Suppressor macrophage treated with lipopolysaccharide for 4 hours (primary cell): ENCODE measurements at places on chromosomes 2 and 18.
A peak's percentile ranks its signal among the peaks of the same experiment; 100 is the strongest.

DNA sequence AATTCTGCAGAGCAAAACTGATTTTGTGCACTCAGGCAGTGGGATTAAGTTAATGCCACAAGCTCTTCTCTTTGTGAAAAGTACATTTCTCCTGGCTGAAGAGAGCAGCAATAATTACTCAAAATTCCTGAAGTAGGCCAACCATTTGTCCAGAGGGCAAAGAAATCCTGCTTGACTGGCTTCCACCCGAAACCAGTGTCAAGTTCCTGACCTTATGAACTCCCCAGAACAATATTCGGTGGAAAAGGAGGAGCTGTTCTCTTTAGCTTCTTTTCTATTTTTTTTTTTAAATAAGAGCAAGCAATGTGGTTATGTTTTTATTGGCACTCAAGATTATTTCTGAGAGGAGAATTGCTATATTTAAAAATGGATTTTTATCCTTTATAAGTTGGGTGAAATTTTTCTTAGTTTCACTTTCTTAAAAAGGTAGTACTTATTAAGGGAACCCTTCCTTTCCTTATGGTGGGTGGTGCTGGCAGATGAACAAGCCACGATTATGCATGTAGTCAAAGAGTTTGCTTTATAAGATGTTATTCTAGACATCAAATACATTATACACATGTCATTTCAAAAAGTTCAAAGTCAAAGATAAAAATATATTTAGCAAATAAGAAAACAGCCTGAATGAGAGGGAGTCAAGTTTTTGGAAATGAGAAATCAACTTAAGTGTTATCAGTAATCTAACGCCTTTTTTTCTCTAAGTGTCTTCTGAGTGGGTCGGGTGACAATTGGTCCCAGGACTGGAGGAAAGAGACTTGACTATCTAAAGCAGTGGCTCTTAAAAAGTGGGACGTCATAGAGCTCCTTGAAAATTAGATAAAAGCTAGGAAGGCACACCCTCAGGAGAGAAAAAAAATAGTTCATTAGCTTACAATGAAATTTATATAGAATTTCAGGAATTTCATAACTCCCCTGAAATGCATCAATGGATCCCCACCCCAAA is 194.5 kb downstream of the IKZF2 start:
- DNase-seq: no peak

DNA sequence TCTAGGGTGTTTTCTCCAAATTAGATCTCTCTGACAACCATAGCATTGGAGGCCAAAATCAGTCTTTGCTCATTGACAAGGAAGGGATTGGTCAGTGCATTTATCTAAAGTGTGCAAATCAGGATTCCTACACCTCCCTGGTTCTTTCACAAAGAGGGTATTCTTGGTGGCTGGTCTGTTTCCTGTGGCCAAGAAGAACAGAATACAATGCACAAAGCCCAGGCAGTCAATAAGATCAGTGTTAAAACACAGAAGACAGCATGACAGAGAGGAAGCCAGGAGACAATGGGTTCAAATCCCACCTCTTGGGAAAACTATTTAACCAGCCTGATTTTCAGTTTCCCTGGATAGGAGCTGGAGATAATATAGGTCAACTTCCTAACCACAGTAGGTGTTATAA is 46.1 kb upstream of the THOC1 start:
- no peak for DNase-seq

DNA sequence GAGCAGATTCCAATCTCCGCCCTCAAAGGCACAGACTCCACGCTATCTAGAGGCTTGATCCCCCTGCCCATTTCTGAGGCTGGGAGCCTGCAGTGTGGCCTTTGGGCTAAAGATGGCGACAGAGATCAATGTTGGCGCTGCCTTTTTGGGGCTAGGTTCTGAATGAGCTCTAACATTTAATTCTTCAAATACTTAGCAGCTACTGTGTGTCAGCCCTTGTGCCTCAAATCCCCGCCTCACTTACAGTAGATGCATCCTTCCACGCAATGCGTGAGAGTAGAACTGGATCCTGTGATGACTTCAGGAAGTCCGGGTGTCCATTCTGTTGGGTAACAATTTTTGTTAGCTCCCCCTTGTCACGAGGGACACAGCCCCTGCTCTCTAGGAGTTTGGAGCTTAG is 12.4 kb downstream of the IL1F10 start:
- DNase-seq: peak; percentile 79

DNA sequence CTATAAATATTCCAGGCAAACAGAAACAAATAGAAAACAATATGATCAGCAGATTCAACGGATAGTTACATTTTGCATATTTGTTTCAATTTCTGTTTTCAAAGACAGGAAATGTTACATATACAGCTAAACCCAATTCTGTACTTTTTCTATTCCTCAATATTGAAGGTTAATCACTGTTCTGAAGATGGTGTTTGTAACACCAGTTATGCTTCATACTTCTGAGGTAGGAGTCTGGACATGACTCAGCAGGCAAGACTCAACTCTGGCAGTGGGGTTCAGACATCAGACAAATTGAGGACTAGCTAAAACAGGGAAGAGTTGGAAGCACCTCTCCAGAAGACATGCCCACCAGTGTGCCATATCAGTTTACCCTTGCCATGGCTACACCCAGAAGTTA is 16.6 kb downstream of the SERPINB13 start:
- DNase-seq: peak; percentile 78

GRCh38 chr2:137638932-137639331 is 325.3 kb upstream of the HNMT start:
- DNase-seq: no peak

GRCh38 chr2:60413814-60414168 is 139.7 kb downstream of the BCL11A start:
- peak; percentile 71 for DNase-seq

DNA sequence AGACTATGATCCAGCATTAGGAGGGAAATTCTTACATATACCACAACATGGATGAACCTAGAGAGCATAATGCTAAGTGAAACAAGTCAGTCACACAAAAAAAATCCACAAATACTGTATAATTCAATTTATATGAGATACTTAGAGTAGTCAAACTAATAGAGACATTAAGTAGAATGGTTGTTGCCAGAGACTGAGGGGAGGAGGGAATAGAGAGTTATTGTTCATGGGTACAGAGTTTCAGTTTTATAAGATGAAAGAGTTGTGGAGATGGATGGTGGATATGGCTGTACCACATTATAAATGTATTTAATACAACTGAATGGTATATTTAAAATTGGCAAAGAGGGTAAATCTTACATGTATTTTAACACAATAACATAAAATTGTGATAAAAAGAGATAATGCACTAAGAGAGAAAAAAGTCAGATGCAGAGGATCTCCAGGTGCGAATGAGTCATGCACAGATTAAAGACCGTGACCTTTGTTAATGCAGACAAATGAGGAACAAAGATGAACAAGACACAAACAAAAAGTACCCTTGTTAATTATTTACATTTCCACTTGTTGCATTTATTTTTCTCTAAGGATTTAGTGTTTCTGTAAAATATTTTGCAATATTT is 541.7 kb upstream of the MEX3C start:
- no peak for DNase-seq

- DNase-seq: no peak
Observed at GRCh38 chr2:215756346-215756730, 257.0 kb downstream of the MREG start.

- no peak for DNase-seq
Observed at GRCh38 chr2:235839226-235839625, 329.0 kb downstream of the GBX2 start.

- DNase-seq: no peak
Observed at GRCh38 chr2:206561962-206562361, 80.3 kb upstream of the FAM237A start.

DNA sequence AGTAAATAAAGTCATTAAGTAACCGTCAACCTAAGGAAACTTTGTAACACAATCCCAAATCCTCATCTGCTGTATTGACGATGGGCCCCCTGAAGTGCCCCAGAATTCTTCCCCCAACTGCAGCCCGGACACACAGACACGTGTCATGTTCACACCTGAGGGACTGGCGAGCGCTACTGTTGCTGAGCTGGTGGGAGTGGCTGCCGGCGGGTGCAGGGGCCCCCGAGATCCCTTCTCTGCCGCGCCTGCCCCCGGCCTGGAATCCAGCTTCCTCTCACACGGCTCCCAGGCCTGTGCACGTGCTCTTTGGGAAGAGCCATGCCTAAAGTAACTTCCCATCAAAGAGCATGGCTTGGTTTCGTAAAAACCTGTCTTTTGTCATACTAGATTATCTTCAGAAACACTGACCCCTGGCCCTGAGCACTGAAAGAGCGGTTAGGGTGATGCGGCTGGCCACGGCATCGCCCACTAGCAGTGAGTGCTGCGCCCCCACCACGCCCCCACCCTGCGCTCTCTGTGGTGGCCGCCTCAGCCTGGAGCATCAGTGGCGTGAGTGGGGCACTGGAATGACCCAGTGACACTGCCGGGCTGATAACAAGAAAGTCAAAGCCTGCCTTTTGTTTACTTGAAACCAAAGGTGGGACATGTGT is 56.0 kb downstream of the ADI1 start:
- no peak for DNase-seq

GRCh38 chr2:174553811-174554493 is 43.7 kb downstream of the WIPF1 start:
- no peak for DNase-seq

- DNase-seq: peak; percentile 25
Observed at GRCh38 chr18:57618910-57619309, 2.7 kb downstream of the NARS1 start.

DNA sequence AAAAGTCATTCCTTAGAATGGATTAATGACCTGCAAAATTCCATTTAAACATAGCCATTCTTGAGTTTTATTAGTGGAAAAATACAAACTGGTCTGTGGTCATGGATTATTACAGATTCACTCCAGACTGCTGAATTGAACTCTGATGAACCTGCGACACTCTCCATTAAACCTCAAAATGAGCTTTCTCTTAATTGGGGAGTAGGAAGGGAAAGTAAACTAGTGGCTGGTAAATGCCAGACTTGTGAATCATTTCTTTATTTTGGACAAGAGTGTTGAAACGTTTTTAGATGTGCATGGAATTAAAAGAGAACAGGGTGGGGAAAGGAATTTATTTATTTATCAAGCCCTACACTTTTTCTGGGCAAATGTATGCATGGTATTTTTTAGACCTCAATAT is 321.2 kb upstream of the FANCL start:
- no peak for DNase-seq

DNA sequence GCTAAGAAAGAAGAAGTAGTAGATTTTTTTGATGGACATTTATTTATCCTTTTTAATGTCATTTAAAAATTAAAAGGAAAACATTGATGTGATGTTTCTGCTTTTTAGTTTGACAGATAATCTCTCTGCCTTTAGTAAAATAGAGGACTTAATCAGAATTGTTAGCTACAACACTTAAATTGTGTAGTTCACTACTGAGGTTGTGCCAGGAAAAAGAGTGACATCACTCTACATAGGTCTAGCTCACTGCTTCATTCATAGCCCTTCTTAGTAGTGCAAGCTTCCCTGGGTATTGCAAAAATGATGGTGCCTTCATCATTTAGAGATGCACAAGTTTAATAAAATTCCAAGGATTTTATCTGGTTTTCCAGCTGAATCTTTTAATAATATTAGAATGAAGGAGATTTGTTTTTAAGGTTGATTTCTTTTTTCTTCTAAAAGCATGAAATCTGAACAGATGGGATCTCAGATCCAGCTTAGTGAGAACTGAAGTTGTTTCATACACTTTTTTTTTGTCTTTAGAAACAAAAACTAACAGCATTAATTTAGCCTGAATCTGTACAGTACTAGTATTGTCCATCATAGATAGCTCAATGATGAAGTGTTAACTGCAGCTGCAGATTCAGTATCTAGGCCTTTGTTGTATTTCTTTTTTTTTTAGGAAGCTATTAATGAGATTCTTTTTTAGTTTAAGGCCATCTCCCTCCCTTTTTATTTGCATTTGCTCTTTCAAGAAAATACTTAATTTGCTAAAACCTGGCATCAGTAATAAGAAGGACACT is 20.6 kb upstream of the TMEFF2 start:
- DNase-seq: no peak

- DNase-seq: peak; percentile 29
Observed at GRCh38 chr2:168565112-168565511, 109.0 kb downstream of the CERS6 start.

DNA sequence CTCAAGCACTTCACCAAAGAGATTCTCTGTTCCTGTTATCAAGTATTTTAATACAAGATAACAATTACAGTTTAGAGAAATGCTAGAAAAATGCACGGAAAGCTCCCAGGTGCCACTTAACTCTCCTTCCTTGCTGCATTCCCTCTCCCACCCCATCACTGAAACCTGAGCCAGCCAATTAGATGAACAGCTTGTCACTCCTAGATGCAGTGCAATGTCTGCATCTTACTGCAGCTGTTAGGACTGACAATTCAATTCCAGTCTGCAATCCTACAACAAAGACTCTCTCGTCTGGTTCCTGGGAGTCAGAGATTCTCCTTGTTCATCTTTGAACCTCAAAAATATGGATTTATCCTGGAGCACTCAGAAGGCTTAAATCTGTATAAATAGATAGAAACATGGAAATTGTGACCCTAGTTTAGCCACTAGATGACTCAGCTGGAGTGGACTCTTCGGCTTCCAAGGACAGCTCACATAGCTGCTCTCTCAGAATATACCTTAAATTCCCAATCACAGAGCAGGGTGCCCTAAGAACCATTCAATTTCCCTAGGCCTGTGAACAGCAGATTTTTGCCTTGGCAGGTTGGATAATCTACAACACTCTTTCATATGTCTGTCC is 311.1 kb downstream of the NRXN1 start:
- DNase-seq: no peak

DNA sequence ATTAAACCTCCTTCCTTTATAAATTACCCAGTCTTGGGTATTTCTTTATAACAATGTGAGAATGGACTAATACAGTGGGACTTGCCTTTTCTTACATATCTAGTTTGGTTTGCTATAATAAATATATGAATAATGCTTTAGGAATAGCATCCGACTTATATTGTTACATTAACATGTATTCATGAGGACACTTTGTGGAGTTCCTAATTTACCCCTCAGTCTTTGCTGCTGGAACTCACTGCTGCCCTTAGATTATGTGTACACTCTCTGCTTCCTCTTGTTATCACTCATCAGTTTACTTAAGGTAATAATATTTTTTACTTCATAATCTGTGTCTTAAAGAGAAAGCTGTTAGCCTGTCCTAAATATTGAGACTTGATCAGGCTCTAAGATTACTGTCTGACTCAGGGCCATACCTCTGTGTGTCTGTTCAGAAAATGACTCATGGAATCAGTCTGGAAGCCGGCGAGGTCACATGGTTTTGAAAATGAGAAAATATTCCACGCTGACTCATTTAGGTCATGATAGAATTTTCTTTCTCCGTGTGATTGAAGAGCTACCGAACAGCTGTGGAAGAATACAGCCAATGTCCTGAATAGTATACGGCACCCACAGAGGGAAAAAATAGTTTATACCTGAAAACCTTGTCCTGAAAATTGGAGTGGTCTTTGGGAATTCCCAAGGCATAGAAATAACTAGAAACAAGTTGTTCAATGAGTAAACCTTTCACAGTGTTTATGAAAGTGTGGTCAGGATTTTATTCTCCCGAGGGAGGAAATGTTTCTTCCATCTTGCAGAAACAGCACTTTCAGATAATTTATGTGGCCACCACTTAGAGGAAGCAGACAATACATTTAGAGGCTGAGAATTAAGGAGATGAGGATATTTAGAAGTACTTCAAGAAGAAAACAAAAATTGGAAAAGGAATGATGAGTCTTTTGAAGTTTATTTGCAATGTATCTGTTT is 156.4 kb downstream of the DSEL start:
- DNase-seq: peak; percentile 67
